EH (cell line): ENCODE measurements at places on chromosomes 2 and 18.

- DNase-seq: no peak
Observed at GRCh38 chr2:207630491-207630890, 5.3 kb upstream of the METTL21A start.

- DNase-seq: no peak
Observed at GRCh38 chr2:232431705-232432590, 24.0 kb upstream of the ALPI start.

DNA sequence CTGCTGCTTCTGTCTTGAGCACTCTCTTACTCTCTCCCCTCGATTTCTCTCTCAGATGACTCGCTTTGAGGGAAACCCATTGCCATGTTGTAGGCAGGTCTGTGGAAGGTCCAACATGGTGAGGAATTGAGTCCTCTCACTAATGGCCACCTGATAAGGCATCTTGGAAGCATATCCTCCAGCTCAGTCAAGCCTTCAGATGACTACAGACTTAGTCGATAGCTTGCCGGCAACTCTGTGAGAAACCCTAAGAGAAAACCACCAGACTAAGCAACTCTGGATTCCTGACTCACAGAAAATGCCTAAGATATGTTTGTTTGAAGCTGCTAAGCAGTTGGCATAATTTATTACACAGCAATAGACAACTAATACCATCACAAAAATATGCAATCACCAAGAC, 51.2 kb downstream of the WDR75 start:
- DNase-seq: peak; percentile 15

GRCh38 chr18:65753520-65753919, 2.7 kb downstream of the CDH7 start:
- DNase-seq: no peak

GRCh38 chr2:124318913-124319312, 293.8 kb downstream of the CNTNAP5 start:
- no peak for DNase-seq
